ENCODE measurements at places on chromosomes 12 and 14. TPM values are rescaled to one million over a fixed set of nuclear protein-coding genes. Genes with fewer than 3 reads are reported as not detected.

DNA sequence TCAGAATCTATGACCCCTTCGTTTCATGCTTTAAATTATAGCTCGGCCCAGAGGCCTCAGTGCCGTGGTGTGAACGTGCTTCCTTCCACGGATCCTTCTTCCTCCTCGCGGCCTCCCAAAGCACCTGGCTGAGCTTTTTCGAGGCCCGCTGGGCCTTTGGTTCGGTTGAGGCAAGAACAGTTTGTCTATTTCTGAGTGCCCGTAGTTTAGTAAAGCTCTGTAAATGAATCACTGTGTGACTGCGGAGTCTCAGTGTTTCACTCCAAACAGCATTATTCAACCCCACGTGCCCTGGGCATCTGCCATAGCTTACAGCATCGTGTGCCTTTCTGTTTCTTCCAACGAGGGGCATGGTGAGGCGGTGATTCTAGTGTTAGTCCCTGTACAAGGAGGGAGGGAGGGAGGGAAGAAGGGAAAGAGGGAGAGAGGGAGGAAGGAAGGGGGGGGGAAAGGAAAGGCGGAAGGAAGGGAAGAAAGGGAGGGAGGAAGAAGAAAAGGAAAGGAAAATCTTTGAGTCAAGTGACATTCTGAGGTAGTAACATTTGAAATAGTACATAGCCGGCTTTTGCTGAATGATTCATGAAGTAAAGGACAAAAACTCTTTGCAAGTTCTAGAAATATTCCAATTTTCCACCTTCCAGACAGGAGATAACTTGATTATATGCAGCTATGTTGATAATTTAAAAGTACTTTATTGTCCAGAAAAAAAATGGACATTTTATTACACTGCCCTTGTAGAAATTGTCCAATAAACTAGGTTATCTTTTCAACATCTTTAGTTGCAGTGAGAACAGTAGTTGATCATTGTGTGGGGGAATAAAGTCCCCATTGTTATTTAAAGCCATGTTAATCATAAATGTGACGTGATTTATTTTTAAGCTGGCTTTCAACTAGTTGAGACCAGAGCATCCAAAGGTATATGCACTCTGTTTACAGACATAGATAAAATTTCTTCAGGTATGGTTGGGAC, 1.2 kb upstream of the TRIM9 start:
- no peak for DNase-seq

DNA sequence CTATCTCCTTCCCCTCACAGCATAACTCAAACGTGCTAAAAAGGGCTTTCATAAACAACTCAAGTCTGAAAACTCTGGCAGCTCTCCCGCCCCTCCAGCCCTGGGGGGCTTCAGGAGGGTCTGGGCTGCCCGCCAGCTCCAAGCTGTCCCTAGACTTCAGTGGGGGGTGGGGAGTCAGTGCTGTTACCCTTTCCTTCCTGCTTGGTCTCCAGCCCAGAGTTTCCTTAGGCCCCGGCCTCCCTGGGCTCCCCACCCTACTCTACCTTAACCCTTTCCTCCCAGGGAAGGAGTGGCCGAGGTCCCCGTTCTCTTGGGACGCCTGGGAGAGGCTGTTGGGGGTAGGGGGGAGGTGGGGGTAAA, 530 bp upstream of the NYNRIN start:
- no peak for DNase-seq

DNA sequence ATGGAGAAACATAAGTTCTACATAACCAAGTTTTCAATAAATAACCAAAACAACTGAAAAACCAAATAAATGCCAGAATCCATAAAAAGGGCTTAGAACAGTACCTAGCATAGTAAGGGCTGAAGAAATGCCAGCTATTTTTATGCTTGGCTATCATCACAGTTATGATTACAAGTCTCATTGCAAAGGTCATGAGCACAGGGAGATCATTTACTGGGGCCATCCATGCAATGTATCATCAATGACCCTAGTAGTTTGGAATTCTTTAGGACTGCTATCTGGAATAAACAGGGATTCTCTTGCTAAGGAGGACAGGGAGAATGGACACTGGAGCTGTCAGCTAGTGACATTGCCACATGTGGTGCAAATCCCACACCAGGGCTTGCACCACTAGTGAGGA, 92.5 kb upstream of the NAP1L1 start:
- DNase-seq = no peak

- no peak for DNase-seq
Observed at GRCh38 chr14:25381498-25381897, 331.6 kb upstream of the STXBP6 start.

DNA sequence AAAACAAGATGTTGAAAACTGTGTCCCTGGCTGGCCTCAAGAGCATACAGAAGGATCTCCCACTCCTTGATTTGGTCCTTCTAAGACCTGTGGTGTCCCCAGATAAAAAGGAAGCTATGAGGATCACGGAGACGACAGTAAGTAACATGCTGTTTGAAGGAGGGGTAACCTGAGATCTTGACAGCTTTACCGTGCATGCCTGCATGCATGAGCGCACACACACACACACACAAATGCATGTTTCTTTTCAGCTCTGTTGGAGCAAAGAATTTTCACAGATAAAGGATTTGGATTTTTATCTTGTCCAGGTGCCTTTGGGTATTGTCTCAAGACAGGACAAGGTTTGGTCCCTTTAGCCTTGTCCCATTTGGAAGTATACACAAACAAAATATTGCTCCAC, 411.6 kb upstream of the CCDC196 start:
- no peak for DNase-seq

GRCh38 chr12:63298386-63298930, 147.5 kb upstream of the AVPR1A start:
- DNase-seq = no peak

Gene PRPH
- total RNA-seq = not detected

Gene RNASE1
- total RNA-seq = 0.72 TPM

Gene ENDOU
- total RNA-seq = not detected

GRCh38 chr14:93946541-93947090, 19.5 kb downstream of the FAM181A start:
- DNase-seq = no peak

DNA sequence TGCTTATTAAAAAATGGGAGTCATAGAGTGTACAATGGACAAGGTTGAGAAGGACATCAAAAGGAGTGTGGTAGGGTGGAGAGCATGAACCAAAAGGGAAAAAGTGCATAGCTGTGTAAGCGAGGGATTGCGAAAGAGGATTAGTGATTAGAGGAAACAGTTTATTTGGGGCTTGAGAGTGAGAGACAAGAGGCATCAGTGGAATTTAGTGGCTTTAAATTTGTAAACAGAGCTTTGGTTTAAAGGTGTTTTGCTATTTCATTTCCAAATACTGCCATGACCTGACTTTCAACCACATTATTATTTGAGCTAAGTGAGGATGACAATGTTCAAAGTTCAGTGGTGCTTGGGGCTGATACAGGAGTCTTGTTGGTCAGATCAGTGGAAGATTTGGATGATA, 53.4 kb downstream of the SLC16A7 start:
- no peak for DNase-seq

DNA sequence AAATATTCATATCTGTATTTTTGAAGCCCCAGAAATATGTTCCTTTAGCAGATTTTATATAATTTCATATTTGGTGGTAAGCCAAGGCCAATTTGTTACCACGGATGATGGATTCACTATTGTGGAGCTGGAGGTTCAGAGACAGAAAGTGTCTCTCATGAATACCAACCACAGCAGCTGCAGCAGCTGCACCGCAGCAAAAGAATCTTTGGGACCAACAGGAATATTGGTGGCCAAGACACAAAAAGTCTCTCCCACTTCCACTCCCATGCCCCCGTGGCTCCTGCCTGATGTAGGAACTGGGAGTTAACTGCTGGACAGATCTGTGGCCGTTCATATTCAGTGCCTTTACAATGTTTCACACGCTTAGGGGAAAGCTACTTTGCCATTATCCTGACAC, 155.3 kb downstream of the ADAMTS20 start:
- no peak for DNase-seq

DNA sequence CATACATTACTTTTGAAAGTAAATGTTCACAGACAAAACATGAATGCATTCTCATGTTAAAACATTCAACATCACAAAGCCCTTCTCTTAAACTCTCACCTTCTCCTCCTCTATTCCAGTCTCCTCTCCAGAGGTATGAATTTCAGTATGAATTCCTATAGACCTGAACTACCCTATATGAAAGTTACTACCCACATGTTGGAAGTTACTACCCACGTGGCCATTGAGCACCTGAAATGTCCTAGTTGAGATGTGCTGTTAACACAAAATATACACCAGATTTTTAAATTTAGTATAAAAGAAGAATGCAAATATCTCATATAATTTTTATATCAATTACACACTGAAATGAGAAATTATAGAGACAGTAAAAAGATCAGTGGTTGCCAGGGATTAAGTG, 60.2 kb downstream of the PAX9 start:
- no peak for DNase-seq

DNA sequence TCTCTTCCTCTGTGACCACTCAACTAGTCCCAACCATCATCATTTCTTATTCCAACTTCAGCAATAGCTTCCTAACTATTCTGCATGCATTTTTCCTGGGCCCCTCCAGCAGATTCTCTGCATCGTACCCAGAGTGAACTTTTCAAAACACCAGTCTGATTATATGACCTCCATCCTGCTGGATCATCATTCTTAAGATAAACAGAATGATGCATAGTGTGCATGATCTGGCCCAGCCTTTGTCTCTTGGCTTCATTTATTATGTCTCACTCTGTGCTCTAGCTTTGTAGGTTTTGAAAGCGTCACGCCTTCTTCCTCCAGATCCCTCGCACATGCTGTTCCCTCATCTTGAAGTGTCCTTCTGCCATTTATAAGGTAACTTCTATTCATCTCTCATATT, 46.3 kb upstream of the SLC38A4 start:
- DNase-seq = no peak

- DNase-seq = peak; percentile 66
Observed at GRCh38 chr12:117039891-117040309, 59.3 kb downstream of the TESC start.

GRCh38 chr12:38350342-38351174, 34.0 kb downstream of the ALG10B start:
- no peak for DNase-seq

Gene ORMDL2
- 31.4 TPM for total RNA-seq

- no peak for DNase-seq
Observed at GRCh38 chr12:25719505-25719904, 166.4 kb upstream of the LMNTD1 start.

- DNase-seq = no peak
Observed at GRCh38 chr12:126608607-126609175, 1543.5 kb downstream of the AACS start.

Gene TRHDE
- 0.87 TPM for total RNA-seq

DNA sequence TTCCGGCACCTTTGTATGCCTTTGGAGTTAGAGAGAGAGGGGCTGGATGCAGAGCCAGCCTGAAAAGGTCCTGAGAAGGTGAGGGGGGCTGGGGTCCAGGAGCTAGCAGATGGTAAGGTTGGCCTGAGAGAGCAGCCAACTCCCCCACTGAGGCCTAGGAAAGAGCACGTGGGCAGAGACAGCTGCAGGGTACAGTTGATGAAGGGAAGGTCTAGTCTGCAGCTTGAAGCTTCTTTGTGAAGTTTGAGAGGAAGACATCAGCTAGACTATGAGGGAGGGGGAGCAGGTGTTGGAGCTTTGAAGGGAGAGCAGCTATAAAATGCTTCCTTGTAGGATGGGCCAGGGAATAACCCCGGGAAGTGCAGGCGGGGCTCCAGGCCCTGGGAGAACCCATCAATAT, 289.3 kb upstream of the AMIGO2 start:
- no peak for DNase-seq

GRCh38 chr14:28373721-28374120, 392.9 kb upstream of the FOXG1 start:
- no peak for DNase-seq

Gene LGALS3
- total RNA-seq = 53.5 TPM

GRCh38 chr12:93766796-93767523, 89.8 kb downstream of the CRADD start:
- DNase-seq = no peak

- DNase-seq = no peak
Observed at GRCh38 chr12:90166671-90167070, 458.0 kb upstream of the ATP2B1 start.

Gene OASL
- not detected for total RNA-seq

DNA sequence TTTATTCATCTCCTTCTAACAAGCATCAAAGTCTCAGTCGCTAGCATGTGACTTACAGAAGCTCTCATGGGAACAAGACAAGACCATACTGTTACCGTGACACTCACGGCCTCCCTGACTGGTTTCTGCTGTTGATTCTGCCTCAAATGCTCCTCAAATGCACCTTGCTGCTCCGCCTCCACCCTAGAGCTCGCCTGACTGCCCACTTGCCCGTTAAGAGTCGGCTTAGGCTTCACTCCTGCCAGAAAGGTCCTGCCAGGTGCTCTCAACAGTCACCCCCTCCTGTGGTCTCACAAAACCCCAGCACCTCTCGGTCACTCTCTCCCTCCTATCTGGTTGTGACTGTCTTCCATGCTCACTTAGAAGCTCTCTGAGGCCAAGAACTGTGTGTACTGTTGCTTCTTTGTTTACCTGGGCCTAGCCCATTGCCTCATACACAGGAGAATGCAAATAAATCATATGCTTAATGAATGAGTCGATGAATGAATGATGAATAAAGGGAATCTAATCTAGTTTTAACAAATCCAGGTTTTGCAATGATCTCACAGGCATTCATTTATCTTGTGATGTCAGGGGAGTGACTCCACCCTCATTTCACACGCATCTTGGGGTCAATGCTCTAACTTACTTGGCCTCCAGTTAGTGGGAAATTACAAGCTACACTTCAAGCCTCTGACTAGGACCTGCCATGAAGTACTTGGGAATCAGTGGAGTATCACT, 41.3 kb downstream of the SSH1 start:
- no peak for DNase-seq

DNA sequence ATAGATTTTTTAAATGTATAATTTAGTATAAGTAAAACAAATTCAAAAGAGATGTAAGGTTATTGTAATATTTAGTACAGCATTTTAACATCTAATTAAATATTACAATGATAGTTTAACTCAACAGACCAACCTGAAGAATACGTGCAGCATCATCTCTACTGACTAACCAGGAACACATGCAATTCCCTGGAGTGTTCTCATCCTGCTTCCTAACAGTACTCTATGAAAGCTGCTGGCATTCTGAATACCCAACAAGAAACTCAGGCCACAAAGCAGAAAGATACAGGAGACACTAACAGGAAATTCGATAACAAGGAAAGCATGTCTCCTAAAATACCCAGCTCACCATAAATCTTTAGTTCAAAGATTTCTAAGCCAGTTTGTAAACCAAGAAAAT, 58.3 kb downstream of the CEP83 start:
- no peak for DNase-seq

Gene GPX2
- not detected for total RNA-seq

All from chondrocyte (in vitro differentiated cells).